NCI-H524 (cell line): ENCODE measurements at places on chromosomes 5 and 9.

- no peak for DNase-seq
Observed at GRCh38 chr9:71692337-71692736, 76.0 kb downstream of the CEMIP2 start.

DNA sequence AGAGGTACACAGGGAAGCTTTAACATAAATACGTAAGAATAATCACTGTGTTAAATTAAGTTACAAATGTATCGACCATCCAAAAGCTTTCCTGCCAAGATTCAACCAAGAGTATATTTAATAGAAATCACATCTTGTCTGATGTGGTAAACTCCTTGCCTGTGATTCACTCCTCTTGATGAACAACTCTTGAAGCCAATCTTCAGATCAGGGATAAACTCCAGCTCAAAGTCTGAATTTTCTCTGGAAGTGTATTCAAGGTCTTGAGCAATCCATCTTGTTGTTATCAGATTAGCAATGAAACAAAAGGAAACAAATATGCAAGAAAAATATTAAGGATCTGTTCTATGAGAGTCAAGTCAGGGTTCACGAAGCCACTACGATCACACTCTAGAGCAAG lies 170.0 kb upstream of the ADAMTS16 start:
- no peak for DNase-seq

- DNase-seq: peak; percentile 34
Observed at GRCh38 chr5:168282120-168282519, 9.3 kb upstream of the WWC1 start.

GRCh38 chr9:114001410-114001685 lies 76.8 kb downstream of the AMBP start:
- no peak for DNase-seq

- no peak for DNase-seq
Observed at GRCh38 chr5:154949781-154950180, 8.9 kb downstream of the MRPL22 start.

- peak; percentile 61 for DNase-seq
Observed at GRCh38 chr9:36102742-36103495, 33.6 kb upstream of the GLIPR2 start.

GRCh38 chr5:96253140-96253539 lies 179.9 kb downstream of the PCSK1 start:
- no peak for DNase-seq

DNA sequence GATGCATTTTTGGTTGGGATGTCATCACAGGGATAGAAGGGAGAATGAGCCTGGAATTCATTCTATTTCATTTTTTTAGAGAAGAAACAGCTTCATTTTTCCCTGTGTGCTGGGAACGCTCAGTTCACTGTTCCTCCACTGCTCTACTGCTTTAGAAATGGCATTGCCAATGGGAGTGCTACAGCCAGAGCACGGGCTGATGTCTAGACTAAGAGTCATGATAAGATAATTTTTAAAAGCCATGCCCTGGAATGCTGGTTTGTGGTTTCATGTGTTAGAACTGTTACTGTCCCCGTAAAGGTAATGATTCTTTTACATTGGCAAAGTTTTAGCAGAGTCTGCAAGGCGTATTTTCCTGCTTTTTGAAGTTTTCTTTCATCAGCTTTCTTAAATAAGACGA lies 119.6 kb downstream of the SEMA6A start:
- no peak for DNase-seq

- no peak for DNase-seq
Observed at GRCh38 chr5:141298376-141298775, 5.5 kb downstream of the SLC25A2 start.

GRCh38 chr5:172110921-172111851 lies 76.8 kb downstream of the STK10 start:
- DNase-seq: no peak

- no peak for DNase-seq
Observed at GRCh38 chr9:122036988-122037387, 56.1 kb downstream of the TTLL11 start.

GRCh38 chr5:118611332-118611945 lies 376.9 kb downstream of the DTWD2 start:
- no peak for DNase-seq

- no peak for DNase-seq
Observed at GRCh38 chr5:144691936-144692335, 521.3 kb downstream of the KCTD16 start.

GRCh38 chr5:60102961-60103693 lies 209.6 kb upstream of the PDE4D start:
- no peak for DNase-seq

DNA sequence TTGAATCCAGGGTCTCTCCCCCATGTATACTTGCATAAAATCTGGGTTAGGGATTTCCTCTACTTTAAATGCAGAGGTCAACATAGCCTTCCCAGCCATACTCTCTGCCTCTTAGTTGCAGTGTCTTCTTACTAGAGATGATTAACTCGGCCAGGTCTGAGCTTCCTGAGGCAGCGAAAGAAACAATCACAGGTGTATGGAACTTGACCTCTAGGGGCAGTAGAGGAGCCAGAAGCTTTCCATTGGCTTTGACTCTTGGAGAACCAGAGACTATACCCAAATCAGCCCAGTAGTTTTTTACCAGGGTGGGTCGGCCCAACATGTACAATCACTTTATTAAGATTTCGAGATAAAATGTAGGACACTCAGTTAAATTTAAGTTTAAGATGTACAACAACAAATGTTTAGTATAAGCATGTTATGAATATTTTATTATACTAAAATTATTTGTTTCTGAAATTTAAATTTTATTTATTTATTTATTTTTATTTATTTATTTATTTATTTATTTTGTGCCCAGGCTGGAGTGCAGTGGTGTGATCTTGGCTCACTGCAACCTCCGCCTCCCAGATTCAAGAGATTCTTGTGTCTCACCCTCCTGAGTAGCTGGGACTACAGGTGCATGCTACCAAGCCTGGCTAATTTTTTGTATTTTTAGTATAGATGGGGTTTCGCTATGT lies 48.0 kb upstream of the DMRT3 start:
- peak; percentile 43 for DNase-seq

GRCh38 chr9:119175581-119175980 lies 193.7 kb downstream of the BRINP1 start:
- DNase-seq: no peak

- peak; percentile 77 for DNase-seq
Observed at GRCh38 chr9:135075234-135076142, 12.0 kb upstream of the OLFM1 start.

DNA sequence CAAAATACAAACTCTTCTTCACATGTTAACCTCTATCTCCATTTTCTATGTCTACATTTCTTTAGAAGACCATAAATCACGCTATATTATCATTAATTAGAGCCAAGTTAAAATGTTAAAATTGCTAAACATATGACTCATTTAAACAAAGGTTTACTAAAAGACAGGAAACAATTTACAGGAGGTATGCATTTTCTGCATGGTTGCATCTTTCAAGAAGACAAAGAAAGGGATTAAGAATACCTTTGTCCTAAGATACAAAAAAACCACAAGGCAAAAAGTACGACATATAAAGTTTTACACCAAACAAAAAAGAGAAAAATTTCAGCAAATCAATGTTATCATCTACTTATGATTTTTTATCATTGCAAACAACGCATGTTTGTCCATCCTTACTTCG lies 324.4 kb downstream of the PDE4D start:
- no peak for DNase-seq

GRCh38 chr5:37665889-37666288 lies 174.0 kb downstream of the GDNF start:
- peak; percentile 91 for DNase-seq

DNA sequence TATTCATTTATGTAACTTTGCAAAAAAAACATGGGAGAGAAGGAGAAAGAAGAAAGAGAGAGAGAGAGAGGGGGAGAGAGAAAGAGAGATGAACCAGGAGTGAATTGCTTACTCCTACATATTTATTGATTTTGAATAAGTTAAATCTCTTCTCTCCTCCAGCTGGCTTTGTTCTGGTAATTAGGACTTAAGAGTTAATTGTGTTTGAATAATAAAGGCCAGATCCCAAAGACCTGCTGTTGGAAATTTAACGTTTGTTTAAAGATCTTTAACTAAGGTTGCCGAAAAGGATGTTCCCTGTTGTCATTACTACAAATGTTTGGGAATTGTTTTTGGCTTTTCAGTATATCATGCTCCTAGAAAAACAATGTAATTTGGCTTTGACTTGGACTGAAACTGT lies 473.0 kb downstream of the TUSC1 start:
- no peak for DNase-seq

- no peak for DNase-seq
Observed at GRCh38 chr9:79371301-79371700, 200.5 kb upstream of the TLE4 start.

- DNase-seq: no peak
Observed at GRCh38 chr9:132582786-132583583, 579 bp downstream of the BARHL1 start.

DNA sequence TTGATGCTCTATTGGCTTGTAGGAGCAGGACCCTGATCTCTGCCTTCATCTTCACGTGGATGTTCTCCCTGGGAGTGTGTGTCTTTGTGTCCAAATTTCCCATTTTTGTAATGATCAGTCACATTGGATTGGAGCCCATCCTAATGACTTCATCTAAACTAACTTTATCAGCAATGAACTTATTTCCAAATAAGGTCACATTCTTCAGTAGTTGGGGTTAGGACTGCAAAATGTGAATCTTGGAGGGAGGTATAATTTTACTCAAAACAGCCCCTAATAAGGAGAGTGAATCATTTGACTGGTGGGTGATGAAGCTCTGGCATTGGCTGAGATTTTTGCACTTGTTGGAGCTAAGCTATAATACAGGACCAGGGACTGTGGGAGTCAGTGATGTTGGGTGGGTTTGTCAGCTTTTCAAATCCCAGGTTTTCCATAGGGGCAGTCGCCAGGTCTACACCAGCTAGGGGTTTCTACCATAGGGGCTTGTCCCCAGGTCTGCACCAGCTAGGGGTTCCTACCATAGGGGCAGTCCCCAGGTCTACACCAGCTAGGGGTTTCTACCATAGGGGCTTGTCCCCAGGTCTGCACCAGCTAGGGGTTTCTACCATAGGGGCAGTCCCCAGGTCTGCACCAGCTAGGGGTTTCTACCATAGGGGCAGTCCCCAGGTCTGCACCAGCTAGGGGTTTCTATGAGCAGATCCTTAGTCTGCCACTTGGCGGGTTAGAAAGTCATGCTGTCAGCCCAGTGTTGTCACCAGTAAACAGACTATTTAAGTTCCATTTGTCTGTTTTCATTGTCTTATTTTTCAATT lies 382.6 kb upstream of the DAP start:
- no peak for DNase-seq

DNA sequence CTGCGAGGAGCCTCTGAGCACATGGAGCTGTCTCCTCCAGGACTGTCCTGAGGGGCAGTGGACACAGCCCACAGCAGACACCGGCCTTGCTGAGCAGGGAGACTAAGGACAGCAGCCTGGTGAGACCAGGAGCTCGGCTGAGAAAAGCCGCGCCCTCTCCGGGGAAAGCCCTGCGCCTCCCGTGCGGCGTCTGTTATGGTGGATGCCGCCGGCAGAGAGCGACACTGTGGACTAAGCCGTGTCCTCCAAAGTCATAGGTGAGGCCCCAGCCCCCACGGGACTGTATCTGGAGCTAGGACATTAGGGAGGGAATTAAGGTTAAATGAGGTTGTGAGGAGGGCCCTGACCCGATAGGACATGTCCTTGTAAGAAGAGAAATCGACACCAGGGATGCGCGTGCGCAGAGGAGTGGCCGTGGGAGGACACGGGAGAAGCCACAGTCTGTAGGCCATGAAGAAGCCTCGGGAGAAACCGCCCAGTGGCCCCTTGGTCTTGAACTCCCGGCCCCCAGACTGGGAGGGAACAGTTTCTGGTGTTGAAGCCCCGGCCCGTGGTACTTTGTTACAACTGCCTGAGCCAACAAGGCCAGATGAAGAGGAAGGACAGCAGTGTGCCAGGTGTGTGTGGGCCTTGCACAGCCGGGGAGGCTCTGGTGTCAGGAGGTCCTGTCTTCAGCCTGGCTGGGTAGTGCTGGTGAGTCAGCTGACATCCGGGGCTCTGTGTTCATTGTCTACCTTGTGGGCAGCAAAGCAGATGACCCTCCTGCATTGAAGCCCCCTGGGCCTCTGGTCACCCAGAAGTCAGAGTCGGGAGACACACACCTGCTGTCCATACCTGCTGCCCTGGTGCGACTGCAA lies 22.1 kb downstream of the MRPL36 start:
- no peak for DNase-seq

- no peak for DNase-seq
Observed at GRCh38 chr9:131630205-131630831, 85.0 kb downstream of the PRRT1B start.

- no peak for DNase-seq
Observed at GRCh38 chr5:113311301-113311700, 123.5 kb downstream of the TSSK1B start.

- DNase-seq: peak; percentile 52
Observed at GRCh38 chr5:55533521-55534435, 986 bp downstream of the PLPP1 start.

DNA sequence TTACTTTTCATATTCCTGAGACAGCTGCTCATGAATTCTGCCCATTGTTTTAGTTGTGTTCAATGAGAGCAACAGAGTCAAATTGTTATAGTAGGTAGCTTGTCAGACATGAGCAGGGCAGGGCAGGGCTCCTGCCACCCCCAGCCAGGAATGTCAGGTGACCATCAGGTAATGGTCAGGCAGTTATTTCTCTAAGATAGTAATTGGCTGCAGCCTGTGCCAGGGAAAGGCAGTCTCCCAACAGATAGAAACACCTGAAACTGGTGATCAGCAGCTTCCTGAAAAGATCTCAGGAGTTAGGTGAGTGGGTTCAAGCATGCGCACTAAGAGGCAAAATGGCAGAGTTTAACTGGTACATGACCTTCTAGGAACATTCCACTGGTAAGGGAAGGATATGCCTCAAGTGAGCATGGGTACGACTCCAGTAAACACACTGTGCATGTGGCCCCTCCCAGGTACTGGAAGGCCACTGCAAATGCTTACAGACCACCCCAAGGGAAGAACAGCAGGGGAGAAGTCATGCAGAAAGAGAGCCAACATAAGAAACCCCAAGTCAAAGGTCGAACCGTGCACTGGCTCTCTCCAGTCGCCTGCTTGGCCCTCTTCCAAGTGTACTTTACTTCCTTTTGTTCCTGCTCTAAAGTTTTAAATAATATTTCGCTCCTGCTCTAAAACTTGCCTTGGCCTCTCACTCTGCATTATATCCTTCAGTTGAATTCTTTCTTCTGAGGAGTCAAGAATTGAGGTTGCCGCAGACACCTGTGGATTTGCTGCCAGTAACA lies 25.1 kb downstream of the CARTPT start:
- DNase-seq: no peak

DNA sequence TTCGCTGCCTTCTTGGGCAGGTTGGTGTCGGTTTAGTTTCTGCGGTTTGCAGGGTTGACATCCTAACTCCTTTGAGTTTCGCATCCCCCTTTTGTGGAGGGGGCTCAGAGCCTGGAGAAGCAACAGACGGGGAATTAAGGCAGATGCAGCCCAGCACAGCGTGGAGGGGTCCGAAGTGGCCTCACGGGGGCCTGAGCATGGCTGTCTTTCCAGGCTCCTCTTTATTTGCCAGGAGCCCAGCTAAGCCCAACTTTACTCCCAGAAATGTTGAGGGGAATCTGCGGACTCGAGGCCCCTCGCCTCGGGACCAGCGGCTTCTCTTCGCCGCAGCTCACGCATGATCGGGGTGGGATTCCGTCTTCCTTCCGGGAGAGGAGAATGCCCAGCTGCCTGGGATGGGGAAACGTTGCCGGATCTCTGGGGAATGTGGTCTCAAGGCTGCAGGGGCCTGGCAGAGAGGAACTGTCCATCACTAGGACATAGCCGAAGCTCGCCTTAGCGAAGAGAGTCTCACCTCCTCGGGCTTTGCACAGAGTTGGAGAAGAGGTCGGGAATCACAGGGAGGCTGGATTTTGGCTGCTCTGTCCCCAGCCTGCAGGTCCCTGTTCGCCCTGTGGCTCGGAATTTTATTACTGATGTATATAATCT lies 1.3 kb downstream of the RAI14 start:
- peak; percentile 66 for DNase-seq

- no peak for DNase-seq
Observed at GRCh38 chr9:133171161-133171961, 7.6 kb upstream of the GBGT1 start.
